ENCODE measurements at places on chromosomes 7 and 10.
A peak's percentile ranks its signal among the peaks of the same experiment; 100 is the strongest.

GRCh38 chr7:151693140-151693539 lies 173.4 kb upstream of the RHEB start:
- no peak for DNase-seq

DNA sequence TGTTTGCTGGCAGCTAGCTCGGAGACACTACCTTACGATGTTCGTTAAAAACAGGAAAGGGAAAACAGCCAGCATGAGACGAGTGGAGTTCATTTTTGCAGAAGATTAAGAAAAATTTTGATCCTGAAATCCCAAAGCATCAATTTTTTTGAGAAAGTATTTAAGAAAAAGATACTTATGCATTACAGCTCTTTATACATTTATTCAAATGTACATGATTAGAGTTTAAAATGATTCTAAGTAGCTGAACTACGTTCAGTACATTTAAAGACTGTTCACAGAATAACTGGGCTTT lies 34.7 kb downstream of the CNPY1 start:
- no peak for DNase-seq

- DNase-seq: no peak
These were observed 44.0 kb downstream of the ADK start for GRCh38 chr10:74194999-74195398.

- no peak for DNase-seq
These were observed 119.9 kb downstream of the MBL2 start for GRCh38 chr10:52652431-52653262.

GRCh38 chr10:84876116-84876999 lies 548.0 kb downstream of the CCSER2 start:
- DNase-seq: no peak

- DNase-seq: no peak
These were observed 109.9 kb downstream of the JCAD start for GRCh38 chr10:29949411-29950011.

- no peak for DNase-seq
These were observed 61.2 kb upstream of the NPVF start for GRCh38 chr7:25289518-25289917.

DNA sequence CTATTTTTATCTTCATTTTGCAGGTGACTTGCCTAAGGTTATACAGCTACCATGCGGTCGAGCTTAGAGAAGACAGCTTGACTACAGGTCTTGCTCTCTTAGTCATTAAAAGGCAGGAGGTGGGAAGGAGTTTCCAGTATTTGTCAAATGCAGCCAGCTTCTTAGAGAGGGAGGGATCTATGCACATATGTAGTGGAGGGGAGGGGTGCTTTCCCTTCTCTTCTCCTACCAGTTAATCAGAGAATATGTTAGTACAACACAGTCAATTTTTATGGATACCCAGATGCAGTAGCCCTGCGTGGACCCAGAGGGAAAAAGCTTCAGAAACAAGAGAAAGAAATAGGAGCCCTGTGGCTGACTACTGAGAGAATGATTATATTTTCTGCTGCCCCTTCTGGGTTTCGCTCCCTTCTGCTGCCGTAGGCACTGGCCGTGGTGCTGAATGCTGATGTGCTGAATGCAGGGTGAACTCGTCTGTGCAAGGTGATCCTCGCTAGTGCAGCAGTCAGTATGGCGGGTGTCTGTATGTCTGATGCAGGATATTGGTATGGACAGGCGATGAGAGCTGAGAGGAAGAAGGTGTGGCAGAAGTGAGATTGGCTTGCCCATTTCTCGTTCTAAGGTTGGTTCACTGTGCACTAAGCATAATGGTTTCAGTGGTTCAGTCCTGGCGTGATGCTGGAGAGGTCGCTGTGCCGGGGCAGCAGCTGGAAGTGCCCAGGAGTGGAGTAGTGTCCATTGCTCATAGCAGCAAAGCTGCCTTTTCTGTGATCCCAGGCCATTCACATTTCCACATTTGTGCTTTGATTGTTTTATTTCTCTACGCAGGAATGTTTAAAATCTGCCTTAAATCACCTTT lies 189.2 kb upstream of the PODXL start:
- no peak for DNase-seq

DNA sequence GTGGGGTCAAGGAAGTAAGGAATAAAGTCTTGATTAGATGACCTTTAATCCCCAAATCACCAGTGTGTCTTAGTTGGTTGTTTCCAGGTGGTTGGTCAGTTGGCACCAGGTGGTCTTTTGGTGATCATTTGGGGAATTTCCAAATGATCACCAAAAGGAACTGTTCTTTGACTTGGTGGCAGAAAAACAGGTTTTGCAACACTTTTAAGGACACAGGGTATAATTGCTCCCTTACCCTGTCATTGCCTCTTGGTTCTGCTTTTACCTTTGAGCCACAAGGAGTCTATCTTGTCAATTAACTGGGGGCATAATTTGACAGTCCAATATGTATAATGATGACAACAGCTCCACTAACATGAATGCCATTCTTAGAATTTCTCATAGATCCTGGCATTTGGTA lies 104.2 kb downstream of the ADK start:
- no peak for DNase-seq

- DNase-seq: no peak
These were observed 78.0 kb upstream of the EGR2 start for GRCh38 chr10:62894156-62894555.

GRCh38 chr10:124349231-124349995 lies 69.3 kb downstream of the OAT start:
- DNase-seq: no peak

DNA sequence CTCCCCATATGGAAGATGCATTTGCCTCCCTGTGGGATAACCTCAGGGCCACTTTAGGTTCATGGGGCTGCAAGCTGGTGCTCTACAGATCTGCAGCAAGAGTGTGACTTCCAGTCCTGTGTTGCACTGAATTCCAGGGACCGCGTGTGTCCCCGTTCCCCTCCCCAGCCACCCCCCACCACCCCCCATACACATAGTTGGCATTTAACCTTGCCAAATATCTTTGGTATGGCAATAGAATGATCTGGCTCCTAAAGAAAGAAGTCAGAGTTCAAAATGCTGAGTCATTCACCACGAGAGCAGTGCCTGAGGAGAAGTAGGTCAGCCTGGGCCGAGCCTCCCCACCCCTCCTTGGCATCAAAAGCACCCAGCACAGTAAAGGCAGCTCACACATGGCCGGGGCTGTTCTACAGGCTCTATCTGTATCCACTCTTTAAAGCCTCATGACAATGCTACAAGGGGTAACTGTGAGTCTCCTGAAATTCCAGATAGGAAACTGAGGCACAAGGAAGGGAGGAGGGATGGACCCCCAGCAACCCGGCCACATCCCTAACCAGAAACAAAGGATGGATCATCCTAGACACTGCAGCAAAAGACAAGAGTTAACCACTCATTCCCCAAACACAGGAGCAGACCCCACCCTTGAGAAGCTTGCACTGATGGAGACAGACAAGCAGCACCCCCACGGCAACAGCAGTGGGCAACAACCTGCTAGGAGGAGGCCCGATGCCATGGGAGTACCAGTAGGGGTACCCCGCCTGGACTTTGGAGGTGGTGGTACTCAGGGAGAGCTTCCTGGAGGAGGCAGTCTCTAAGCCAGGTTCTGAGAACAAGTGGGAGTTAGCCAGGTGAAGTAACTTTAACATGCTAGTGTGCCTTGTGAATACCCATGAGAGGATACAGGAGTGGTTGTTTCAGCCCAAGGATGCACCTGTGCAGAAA lies 70.3 kb upstream of the NANOS1 start:
- DNase-seq: no peak

- peak; percentile 33 for DNase-seq
These were observed 105.7 kb downstream of the DNAJB6 start for GRCh38 chr7:157442456-157442855.

- peak; percentile 97 for DNase-seq
These were observed at the start of gene NCAPG2 for GRCh38 chr7:158704524-158705233. Gene NCAPG2, minus strand, starts transcription at chr7:158704804. Its CDS starts 2,905 bp downstream, at chr7:158701899.

DNA sequence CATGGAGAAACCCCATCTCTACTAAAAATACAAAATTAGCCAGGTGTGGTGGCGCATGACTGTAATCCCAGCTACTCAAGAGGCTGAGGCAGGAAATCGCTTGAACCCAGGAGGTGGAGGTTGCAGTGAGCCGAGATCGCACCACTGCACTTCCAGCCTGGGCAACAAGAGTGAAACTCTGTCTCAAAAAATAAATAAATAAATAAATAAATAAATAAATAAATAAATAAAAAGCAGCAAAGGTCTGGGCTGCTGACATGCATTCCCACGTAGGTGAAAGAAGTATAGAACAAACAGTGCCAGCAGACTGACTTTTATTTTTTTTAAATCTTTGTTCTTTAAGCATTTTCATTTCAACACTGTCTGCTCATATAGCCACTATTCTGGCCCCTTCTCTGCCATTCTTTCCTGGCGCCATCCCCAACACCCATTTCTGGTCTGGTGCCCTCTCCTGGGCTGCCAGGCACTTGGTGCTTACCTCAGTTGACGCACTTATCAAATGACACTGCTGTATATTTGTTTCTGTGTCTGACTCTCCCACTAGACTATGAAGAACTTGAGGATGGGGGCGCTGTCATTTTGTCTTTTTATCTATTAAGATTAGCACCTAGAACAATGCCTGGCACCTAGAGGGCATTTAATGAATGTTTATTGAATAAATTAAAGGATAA lies 15.6 kb downstream of the FAM107B start:
- DNase-seq: no peak

DNA sequence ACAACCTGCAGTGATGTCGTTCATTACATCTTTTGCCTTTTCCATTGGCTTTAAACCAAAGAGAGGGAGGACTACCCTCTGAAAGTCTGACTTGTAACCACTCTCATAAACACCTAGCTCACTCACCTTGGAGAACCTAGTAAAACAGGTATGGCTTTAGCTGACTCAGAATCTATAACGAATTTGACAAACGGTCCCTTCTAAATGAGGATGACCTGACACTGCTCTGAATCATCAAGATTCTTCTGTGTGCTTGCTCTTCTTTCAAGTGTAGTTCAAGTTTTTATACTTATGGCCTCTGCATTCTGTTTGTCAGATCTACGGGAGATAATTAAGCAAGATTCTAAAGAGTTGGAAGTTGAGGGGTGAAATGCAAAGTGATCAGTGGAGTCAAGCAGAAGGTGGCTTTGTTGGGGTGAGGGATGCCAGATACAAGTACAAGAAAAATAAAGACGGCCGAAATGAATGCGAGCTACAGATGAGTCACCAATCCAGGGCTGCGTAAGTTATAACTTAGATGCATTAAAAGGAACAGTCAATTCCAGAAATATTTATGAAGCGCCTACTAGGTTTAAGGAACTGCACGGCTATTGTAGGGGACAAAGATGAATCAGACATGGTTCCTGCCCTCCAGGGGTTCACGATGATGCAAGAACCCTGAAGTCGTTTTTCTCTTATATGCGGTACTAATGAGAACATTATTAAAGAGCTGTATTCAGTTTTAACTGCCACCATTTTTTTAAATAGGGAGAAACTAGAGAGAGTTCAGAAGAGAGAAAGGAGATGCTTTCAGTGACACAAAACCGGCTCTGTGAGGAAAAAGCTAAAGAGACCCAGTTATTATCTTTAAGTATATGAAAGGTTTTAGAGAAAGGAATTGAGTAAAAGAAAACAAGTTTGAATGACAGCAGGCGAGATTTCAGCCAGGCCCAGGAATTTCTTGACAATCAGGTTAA lies 6.5 kb downstream of the HIPK2 start:
- no peak for DNase-seq

GRCh38 chr10:72011468-72011867 lies 47.3 kb downstream of the CHST3 start:
- DNase-seq: no peak

DNA sequence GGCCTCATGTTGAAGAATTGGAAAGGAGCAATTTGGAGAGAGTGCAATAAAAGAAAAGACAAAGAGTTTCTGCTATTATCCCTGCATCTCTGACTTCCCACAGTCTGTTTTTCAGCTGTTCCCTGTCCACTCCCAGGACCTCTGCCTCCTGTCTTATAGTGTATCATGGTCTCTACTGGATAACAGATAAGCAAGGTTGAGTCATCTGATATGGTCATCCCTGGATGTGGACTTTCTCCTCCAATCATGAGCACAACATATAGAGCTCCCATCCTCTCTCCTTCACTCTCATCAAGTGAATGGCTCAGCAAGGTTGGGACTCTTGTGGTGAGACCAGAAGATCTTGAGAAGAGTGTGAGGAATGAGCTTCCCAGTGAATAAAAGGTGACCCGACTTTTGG lies 123.1 kb downstream of the PLCE1 start:
- DNase-seq: no peak

DNA sequence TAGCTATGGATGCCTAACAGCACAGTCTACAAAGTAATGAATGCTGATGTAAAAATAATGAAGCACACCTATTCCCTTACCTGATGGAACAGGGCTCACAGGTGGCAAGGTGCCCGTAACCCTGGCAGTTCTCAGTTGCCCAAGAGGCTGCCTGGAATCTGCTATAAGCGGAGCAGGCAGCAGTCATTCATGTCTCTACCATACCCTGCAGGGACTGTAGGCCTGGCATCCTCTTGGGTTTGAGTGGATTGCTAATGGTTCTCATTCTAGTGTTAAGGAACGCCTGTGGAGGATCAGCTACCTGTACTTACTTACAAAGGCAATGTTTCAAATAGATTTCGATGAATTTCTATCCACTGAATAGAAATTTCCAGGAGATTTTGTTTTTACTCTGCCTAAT lies 38.4 kb downstream of the BAIAP2L1 start:
- DNase-seq: no peak

- DNase-seq: no peak
These were observed 2.2 kb downstream of the MEOX2 start for GRCh38 chr7:15684111-15684800.

GRCh38 chr7:66669088-66669487 lies 40.4 kb downstream of the KCTD7 start:
- DNase-seq: no peak

GRCh38 chr7:47552621-47553020 lies 29.3 kb downstream of the TNS3 start:
- DNase-seq: no peak

DNA sequence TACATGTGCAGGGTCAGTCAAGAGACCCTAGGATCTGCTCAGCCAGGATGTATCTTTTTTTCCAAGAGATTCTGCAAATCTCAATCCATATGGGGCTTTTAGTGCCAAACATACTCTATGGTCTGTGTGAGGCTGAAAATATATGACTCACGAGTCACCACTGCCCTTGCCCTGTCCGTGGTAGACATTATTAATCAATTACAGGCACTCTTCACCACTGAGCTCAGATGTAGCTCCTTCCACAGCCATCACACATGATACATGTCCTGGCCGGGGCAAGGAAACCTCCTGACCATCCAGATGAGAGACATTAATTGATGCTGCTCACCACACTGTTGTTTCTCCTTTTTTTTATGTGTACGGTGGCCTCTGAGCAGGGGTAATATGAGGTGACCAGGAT lies 90.2 kb upstream of the RET start:
- no peak for DNase-seq

DNA sequence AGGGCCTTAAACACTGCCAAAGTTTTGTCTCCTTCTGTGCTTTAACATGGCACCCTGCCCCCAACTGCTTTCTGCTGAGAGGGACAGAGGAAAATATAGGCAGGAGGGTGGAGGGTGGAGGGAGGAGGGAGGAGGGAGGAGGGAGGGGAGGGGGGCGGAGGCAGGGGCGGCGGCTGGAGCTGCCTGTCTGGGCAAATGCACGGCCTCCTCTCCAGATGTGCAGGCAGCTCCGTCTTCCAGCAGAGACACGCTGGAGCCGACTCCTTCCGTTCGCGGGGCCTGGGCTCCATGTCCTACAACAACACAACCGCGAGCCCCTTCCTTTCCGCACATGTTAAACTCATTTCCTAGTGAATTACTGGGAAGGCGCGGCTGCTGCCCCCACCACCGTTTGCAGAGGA lies 14.2 kb downstream of the EBF3 start:
- DNase-seq: no peak

- DNase-seq: peak; percentile 40
These were observed 24.6 kb upstream of the ITGA8 start for GRCh38 chr10:15744217-15744865.
